Endothelial cell of umbilical vein (primary cell): ENCODE measurements at places on chromosomes 12 and 14. TPM values are rescaled to one million over a fixed set of nuclear protein-coding genes. Genes with fewer than 3 reads are reported as not detected.

GRCh38 chr12:123801573-123802178, 39.6 kb downstream of the DNAH10 start:
- no peaks in the 10 kb centered on the region for H3K27me3 ChIP-seq
- peak; percentile 7 for DNase-seq
- no peak overlapping the region for H3K27ac ChIP-seq

EXOC3L4 gene
- total RNA-seq, result not detected in 2 replicates

- no peak for DNase-seq
- peaks cover 3% of the 10 kb centered on the region for H3K4me1 ChIP-seq
- H3K27ac ChIP-seq, result no peak overlapping the region
Observed at GRCh38 chr14:22220427-22220826, 368.6 kb downstream of the DAD1 start.

ZFYVE26 gene
- 26.3 and 27.7 TPM in 2 replicates for total RNA-seq

TAS2R19 gene
- 3.1 and 4.1 TPM in 2 replicates for total RNA-seq

PRB3 gene
- not detected in 2 replicates for total RNA-seq

- H3K27me3 ChIP-seq, result no peaks in the 10 kb centered on the region
- DNase-seq, result no peak
- no peaks in the 10 kb centered on the region for H3K36me3 ChIP-seq
Observed at GRCh38 chr14:96047101-96047500, 7.9 kb downstream of the C14orf132 start.

NPAS3 gene
- total RNA-seq, result 0.13 and 0.65 TPM in 2 replicates

- H3K4me3 ChIP-seq, result no peak overlapping the region
- H3K36me3 ChIP-seq, result no peaks in the 10 kb centered on the region
- no peaks in the 10 kb centered on the region for H3K27me3 ChIP-seq
- no peak overlapping the region for H3K27ac ChIP-seq
- H3K4me1 ChIP-seq, result no peaks in the 10 kb centered on the region
Observed at GRCh38 chr14:96049932-96050331, 10.8 kb downstream of the C14orf132 start.

- no peaks in the 10 kb centered on the region for H3K27me3 ChIP-seq
- H3K27ac ChIP-seq, result no peak overlapping the region
- DNase-seq, result no peak
- no peaks in the 10 kb centered on the region for H3K4me1 ChIP-seq
- no peak overlapping the region for H3K4me3 ChIP-seq
Observed at GRCh38 chr14:34277191-34277590, 184.8 kb downstream of the SPTSSA start.

DNA sequence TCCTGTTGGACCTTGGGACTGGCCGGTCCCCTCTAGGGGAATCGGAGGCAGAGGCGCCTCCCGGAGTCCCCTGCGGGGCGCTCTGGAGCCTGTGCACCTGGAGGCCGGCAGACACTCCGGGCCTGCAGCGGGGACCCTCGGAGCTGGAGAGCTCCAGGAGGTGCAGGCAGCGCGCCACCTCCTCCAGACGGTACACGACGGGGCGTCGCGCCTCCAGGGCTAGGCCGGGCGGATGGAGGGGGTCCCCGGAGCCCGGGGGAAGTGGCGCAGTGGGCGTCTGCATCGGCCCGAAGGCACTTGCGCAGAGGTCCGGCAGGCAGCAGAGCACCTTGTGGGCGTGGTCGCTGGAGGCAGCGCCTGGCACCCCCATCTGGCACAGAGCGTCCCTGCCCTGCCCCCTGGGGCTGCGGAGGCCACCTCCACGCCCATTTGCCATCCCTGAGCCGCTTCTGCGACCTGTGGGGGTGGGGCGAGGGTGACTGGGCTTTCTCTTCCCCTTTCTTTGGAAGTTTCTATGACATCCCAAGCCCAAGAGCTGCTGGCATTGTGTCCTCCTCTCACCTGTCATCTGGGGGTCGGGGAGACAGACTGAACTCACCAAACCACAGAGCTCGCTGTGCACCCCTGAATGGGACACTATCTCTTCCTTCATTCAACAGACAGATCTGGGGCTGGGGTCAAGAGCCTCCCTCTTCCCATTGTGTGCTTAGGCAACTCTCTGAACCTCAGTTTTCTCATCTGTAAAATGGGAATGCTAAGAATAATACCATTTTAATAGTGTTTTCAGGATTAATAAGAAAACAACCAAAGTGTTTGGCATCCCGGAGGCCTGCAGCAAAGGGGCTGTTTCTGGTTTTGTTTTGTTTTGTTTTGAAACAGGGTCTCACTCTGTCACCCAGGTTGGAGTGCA, 37.5 kb upstream of the CORO1C start:
- H3K4me3 ChIP-seq, result no peak overlapping the region
- no peaks in the 10 kb centered on the region for H3K36me3 ChIP-seq
- no peak for DNase-seq
- H3K27ac ChIP-seq, result no peak overlapping the region
- H3K27me3 ChIP-seq, result no peaks in the 10 kb centered on the region

- H3K4me1 ChIP-seq, result no peaks in the 10 kb centered on the region
- no peaks in the 10 kb centered on the region for H3K36me3 ChIP-seq
- no peak overlapping the region for H3K4me3 ChIP-seq
- peaks cover 2% of the 10 kb centered on the region for H3K27me3 ChIP-seq
- no peak for DNase-seq
- no peak overlapping the region for H3K27ac ChIP-seq
Observed at GRCh38 chr12:94930216-94930654, 73.3 kb downstream of the NDUFA12 start.

DNA sequence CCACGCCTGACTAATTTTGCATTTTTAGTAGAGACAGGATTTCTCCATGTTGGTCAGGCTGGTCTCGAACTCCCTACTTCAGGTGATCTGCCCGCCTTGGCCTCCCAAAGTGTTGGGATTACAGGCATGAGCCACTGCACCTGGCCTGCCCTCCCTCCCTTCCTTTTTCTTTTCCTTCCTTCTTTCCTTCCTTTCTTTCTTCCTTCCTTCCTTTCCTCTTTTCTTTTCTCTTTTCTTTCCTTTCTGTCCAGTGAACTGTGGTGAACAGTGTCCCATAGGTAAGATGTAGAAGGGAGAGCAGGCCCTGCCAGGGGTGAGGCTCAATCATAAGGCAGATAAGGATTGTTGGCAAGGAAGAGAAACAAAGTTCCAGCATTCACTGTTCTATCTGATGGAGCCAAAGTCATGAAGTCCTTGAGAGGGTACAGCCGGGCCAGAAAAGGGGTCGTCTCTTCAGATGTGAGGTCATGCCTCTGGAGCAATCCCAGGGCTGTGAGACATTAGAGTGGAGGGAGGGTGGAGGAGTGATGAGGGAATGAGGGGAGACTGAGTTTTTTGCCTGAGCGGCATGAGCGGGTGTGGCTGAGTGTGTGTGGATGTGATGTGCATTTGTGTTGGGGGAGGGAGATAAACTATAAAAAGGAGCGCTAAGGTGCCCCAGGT, 4.2 kb upstream of the MLF2 start:
- no peaks in the 10 kb centered on the region for H3K36me3 ChIP-seq
- no peak overlapping the region for H3K4me3 ChIP-seq
- no peak for DNase-seq
- H3K27me3 ChIP-seq, result peaks cover 2% of the 10 kb centered on the region
